IgD-negative memory B cell (primary cell): ENCODE measurements at places on chromosomes 1 and 21. TPM values are rescaled to one million over a fixed set of nuclear protein-coding genes. Genes with fewer than 3 reads are reported as not detected.

Gene CPT2
- polyA plus RNA-seq = 23.8 TPM

Gene NBPF4
- polyA plus RNA-seq = 0.38 TPM

Gene RHD
- 0.19 TPM for polyA plus RNA-seq

Gene MMEL1
- 5.8 TPM for polyA plus RNA-seq

Gene OR2L8
- not detected for polyA plus RNA-seq

Gene SH2D2A
- polyA plus RNA-seq = 2.1 TPM

Gene DISP3
- not detected for polyA plus RNA-seq

Gene TRIM45
- 0.10 TPM for polyA plus RNA-seq

Gene KLF17
- polyA plus RNA-seq = not detected

Gene NUF2
- polyA plus RNA-seq = 1.2 TPM

Gene ALX3
- not detected for polyA plus RNA-seq

Gene ERVH48-1
- polyA plus RNA-seq = not detected

Gene SMCP
- not detected for polyA plus RNA-seq

Gene SPRR1A
- polyA plus RNA-seq = not detected

Gene BSND
- polyA plus RNA-seq = not detected

Gene S100A7
- polyA plus RNA-seq = not detected

Gene WNT3A
- not detected for polyA plus RNA-seq

Gene E2F2
- 2.2 TPM for polyA plus RNA-seq

Gene TESK2
- 19.2 TPM for polyA plus RNA-seq

Gene SPATA45
- polyA plus RNA-seq = 0.80 TPM

Gene C4BPA
- polyA plus RNA-seq = not detected
